ENCODE measurements at places on chromosomes 13 and 19. TPM values are rescaled to one million over a fixed set of nuclear protein-coding genes. Genes with fewer than 3 reads are reported as not detected.

DNA sequence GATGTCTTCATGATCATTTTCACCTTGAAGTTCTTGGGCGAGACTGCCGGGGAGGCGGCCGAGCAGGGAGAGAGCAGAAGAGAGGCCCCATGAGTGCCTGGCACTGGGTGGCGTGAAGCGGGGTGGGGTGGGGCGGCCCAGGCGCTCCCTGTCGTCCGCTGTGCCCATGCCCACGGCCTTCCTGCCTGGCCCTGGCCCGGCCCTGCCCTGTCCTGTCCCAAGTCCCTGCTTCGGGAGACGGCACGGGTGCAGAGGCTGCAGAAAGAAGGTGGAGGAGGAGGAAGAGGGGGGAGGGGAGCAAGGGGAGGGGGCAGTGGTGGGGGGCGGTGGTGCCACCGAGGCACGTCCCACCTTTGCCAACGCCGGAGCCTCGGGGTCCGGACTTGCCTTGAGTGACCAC is 118.4 kb downstream of the PTPRS start:
- DNase-seq = no peak

- no peak for DNase-seq
These were observed 862.3 kb downstream of the UQCRFS1 start for GRCh38 chr19:28350673-28351072.

The ADM5 gene
- polyA plus RNA-seq = 0.15 TPM

DNA sequence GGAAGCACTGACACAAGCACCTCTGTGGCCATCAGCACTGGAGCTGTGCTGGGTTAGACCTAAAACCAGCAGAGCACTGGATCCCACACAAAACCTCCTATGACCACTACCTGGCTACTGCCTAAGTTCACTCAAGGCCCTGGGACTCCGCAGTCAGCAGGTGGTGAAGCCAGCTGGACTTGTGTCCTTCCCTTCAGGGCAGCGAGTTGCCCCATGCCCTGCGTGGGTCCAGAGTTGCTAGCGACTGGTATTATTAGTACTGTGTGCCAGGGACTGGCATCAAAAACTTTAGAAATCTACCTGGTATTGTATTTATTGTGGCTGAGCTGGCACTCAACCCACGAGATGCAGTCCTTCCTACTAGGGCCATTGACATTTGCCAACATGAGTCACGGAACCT is 6.0 kb downstream of the OR10H4 start:
- no peak for DNase-seq

GRCh38 chr13:51222686-51223559 is 725 bp downstream of the FAM124A start:
- DNase-seq = peak; percentile 7

The ZNF491 gene
- 1.2 TPM for polyA plus RNA-seq

The FCHO1 gene
- 0.07 TPM for polyA plus RNA-seq

The GPR12 gene
- polyA plus RNA-seq = not detected

DNA sequence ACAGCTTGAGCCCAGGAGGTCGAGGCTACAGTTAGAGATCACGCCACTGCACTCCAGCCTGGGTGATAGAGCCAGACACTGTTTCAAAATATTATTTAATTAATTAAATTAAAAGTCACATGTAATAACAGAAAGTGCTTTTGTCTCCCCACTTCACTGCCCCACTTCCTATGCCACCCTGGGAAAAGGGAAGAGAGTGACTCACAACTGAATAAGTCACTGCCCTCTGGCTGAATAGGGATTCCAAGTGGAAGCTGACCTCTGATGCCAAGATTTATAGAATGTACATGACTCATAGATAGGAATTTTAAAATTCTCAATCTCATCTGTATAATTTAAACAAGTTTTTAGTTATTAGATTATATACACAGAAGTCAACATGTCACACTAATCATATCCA is 22.2 kb upstream of the ERVV-1 start:
- DNase-seq = peak; percentile 48

DNA sequence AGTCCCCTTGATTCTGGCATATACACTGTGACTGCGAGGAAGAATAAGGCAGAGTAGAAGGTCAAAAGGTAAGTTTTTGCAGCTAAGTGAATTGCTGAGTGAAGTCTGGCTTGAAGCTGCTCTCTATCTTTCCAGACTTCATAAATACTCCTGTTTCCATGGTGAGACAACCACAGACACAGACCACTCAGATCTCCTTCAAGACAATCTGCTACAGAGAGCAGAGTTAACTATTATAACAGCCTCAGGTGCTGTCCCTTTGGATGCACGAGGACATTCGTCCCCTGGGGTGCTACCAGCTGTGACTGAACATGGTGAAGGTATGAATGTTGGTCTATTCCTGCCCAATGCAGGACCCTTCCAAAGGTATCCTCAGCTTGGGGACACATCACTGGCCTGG is 104.0 kb downstream of the MYCBP2 start:
- DNase-seq = no peak

The LAIR2 gene
- not detected for polyA plus RNA-seq

- DNase-seq = peak; percentile 30
These were observed at the start of gene NALCN for GRCh38 chr13:101416181-101417042. Gene NALCN (minus strand): TSS chr13:101416508. CDS start chr13:101399126, 17,382 bp downstream.

The HS6ST3 gene
- not detected for polyA plus RNA-seq

The ZNF548 gene
- polyA plus RNA-seq = 8.8 TPM
